ENCODE measurements at places on chromosomes 4 and X. TPM values are rescaled to one million over a fixed set of nuclear protein-coding genes. Genes with fewer than 3 reads are reported as not detected.

DNA sequence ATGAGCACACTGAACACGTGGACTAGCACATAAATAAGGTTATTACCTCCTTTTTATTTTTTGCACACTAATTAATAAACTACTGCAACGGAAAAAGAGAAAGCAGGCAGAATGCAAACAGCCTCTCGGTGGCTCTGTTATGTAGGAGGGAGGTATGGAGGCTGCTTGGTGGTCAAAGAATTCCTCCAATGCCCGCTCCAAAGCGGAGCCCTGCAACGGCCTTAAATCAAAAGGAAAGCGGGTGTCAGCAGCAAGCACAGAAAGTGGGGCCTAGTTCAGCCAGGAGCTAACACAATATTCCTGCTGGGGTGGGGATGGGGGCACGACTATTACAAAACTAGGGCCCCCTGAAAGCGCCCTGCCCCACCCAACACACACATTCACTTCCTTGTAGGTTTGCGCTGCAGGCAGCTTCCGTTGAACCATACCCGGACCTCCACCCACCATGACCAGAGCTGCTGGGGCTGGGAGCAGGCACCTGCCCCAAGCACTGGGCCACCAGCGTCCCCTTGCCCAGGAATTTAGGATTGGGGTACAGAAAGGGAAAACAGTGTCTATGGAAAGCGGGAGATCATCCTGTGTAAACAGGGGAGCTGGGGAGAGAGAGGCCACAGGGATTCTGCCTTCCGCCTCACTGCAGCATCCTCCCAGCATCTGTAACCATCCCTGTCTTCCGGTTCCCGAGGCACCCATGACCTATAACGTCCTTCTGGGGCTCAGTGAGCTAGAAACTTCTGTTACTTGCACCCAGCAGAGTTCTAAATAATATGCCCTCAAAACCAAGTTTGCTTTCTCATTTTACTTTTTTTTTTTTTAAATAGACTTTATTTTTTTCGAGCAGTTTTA, 57.1 kb upstream of the DDX3X start:
- DNase-seq = no peak

DNA sequence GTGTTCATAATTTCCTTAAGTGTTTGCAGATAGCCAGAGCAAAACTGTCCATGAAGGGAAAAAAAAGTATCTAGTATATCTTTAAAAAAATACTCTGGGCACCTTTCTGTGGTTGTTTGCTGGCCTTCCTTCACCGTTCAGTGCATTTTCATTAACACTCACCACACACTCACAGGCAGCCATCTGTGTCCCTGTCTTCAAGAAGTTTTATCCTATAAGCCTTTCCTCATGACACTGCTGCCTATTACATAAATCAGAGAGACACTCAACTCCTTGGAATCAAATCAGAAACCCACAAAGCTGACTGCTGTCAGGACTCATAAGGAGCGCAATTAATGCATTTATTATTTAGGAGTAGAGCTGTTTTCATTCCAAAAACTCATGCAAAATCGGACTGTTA, 1720.2 kb downstream of the PCDH7 start:
- no peak for DNase-seq

- DNase-seq = no peak
These were observed 166.4 kb downstream of the ARHGAP6 start for GRCh38 chrX:11499076-11500044.

DNA sequence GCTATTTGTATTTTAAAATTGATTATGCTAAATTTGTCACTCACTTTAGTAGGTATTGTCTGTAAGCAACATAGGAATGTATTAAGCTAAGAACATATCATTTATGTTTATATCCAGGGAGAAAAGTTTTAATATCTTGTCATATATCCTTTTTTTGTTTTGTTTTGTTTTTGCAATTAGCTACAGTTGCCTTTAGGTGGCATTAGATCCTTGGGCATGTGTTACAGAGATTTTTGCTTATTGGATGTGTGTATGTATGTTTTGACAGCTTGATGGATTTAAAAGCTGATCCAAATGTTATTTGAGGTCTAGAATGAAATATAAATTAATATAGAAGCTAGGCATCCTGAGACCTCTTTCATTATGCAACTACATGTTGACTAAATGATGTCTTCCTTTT, 36.1 kb upstream of the OTUD4 start:
- no peak for DNase-seq

GRCh38 chr4:8739820-8740665, 131.6 kb downstream of the HMX1 start:
- no peak for DNase-seq

DNA sequence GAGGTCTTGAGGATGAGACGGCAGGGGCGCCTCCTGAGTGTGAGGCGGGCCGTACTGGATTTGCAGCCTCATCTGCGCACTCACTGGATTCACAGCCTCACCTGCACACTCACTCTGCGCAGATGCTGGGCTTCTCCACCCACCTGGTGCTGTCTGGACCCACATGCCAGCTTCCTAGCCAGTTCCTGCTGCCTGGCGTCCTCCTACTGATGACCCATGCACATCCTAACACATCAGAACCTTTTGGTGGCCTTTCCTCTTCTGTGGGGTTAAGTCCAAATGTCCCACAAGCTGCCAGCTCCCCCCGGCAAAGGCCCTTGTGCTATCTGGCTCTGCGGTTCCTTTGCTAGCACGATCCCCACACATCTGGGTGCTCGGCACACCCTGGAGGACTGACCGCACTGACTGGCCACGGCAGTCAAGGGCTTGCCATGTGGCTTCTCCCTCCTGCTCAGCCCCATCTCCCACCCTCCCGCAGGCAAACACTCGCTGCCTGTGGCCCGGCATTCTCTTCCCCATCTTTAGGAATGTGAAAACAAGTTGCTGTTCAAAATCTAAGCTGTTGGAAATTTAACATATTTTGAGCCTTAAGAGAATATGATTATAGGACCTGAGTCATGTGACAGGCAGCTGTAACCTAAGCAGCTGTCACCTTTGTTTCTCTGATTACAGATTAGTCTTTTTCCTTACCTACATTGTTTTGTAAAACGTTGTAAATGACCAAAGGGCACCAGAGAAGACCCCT, 39.4 kb upstream of the AFAP1 start:
- no peak for DNase-seq

DNA sequence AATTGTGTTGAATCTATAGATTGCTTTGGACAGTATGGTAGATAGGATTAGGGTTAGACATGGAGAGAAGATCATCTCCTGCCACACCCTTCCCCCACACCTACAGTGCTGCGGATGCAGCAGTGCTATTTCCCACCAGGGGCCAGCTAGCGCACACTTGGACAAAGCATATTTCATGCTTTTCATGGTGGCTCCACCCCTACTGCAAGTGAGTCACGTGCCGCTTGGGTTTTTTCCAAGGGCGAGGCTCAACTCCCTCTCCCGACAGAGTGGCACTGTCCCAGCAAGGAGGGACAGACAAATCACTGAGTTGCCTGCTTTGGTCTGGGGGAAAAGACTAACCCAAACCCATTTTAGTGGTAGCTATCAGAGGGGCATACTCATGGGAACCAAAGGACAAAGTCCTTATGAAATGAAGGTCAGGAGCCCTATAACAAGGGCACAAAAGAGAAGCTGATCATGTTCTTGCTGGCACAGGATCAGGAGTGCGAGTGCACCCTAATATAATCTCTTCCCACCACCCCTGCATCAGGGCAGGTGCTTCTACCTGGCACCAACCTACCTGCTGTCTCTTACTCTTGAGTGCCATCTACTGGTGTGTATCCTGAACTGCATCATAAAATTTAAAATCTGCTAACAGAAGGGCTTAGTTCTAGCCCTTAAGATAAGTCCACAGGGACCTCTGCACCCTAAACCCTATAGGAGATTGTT, 55.1 kb upstream of the PGAM4 start:
- no peak for DNase-seq

DNA sequence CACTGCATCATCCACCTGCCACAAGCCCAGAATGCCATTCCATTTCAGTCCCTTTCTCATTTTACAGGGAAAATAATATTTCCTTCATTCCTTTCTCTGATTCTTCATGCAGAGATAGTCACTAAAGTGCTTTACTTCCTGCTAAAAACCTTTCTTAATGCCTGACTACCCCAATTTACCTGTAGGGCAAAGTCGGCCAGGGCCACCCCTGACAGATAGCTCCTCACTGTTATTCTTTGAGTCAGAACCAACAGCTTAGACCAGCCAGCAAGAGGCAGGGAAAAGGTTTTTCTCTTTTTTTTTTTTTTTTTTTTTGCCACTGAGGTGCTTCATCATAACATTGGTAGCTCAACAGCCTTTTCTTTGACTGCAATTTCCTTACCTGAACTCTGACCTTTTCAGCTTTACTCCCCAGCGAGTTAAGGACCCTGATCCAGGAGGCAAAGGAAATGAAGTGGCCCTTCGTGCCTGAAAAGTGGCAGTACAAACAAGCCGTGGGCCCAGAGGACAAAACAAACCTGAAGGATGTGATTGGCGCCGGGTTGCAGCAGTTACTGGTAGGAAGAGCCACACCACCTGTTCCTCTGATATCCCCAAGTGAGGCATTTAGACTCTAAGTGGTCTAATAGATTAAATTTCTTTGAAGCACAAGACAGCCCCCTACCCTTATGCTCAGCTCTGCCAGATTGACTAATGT, 85.0 kb downstream of the ALPK1 start:
- peak; percentile 33 for DNase-seq

DNA sequence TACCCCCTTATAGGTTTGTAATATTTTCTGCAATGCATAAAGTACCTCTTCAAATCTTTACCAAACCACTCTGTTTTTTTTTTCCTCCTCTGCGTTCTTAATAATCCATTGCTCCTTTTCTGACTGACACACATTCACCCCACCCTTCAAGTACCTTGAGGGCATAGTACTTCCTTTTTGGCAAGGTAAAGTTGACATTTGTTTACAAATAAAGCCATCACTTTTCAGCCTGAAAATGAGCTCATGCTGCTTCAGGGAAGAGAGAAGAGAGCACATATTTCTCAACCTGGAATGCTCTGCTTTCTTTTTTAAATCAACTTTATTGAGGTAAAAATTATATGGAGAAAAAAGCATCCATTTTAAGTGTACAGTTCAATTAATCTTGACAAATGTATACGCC, 113.9 kb downstream of the AGTR2 start:
- no peak for DNase-seq

- no peak for DNase-seq
These were observed 490.3 kb upstream of the EPHA5 start for GRCh38 chr4:66160606-66161005.

DNA sequence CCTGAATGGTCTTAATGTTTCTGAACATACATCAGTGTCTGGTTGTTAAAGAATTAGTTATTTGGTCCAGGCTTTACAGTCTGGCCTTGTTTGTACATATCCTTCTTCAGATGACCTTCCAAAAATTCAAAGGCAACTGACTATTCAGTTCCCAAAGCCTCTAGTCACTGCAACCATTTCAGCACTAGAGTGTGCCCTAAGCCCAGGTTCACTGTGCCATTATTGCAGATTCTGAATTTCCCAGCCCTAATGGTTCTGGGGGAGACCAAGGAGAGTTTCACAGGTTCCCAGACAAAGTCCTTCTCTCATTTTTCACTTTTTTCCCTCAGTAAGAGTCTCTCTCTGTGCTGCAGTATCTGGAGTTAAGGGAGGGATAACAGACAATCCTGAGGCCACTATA, 235.8 kb downstream of the TRAM1L1 start:
- DNase-seq = no peak

DNA sequence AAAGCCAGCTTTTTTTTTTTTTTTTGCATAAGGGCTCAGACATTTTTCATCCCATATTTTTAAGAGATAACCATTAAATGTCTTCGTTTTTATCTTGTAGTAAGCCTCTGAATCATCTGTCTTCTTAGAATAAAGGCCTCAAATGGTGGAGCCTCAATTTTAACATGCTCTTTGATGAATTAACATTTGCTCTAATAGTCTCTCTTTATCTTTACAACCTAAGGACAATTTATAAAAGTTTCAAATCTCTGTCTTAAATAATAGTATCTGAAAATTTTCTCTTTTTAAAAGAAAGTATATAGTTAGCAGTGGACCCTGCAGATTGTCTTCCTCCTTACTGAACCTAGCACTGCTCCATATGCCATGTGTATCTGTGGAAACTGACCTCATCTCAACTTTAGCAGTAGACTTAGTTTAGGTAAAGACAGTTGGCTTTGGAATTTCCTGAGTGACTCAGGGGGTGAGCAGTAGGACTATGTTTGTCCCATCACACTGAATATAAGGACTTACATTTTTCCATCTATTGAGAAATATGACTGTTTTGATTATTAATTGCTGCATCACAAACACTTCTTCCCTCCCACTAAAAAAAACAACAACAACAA, 1658.0 kb downstream of the STIM2 start:
- no peak for DNase-seq

GRCh38 chr4:154590329-154591006, at the start of gene FGA:
Gene FGA (minus strand): TSS chr4:154590742. CDS start chr4:154590687, 55 bp downstream.
- no peak for DNase-seq

- no peak for DNase-seq
These were observed 375 bp downstream of the FGFR3 start for GRCh38 chr4:1793496-1793840.

GRCh38 chr4:65592089-65592488, 78.2 kb downstream of the EPHA5 start:
- no peak for DNase-seq

DNA sequence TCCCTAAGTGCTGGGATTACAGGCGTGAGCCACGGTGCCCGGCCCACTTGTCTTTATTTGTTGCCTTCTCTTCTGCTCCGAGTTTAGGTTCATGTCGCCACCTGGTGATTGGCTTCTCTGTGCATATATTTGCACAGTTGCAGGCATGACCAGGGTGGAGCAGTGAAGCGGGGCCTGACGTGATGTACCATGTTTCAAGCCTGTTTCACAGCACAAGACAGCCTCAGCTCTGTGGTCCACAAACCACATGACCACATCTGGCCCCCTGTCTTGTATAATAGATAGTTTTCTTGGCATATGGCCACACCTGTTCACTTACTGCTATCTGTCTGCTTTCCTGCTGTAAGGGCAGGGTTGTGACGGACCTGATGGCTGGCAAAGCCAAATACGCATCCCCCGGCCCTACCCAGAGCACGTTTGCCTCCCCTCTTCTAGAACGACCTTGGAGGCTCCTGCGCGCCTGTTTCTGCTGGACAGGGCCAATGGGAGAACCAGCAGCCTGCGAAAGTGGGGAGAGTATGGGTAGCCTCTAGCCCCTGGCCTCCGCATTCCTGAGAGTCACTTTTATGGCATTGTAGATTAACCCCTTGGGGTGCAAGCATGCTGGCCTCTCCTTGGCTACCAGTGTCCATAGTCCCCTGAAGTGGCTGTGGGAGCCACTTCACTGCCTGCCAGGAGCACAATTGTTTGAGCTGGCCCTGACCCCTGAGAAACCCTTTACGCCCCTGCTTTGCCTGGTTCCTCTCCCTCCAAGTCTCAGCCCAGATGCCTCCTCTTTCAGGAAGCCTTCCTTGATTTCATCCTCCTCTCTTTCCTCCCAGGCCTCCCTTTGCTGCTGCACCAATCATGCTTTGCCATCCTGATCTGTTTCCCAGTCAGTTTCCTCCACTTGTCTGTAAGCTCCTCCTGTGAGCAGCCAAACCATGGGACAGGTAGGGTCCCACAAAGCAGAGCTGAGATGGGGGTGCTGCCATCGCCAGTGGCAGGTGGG, 6.0 kb upstream of the SH3TC1 start:
- peak; percentile 46 for DNase-seq

Gene RNF4
- total RNA-seq = 73.6 TPM

Gene CT45A10
- not detected for total RNA-seq

Gene SLC9A7
- total RNA-seq = 5.0 TPM

Gene SLC49A3
- not detected for total RNA-seq

Gene GABRG1
- total RNA-seq = not detected

Gene GUCY1B1
- 2.2 TPM for total RNA-seq

Gene RS1
- total RNA-seq = not detected

Gene PRICKLE3
- 1.6 TPM for total RNA-seq
